Mesothelial cell of epicardium (in vitro differentiated cells): ENCODE measurements at places on chromosomes 16 and 17. TPM values are rescaled to one million over a fixed set of nuclear protein-coding genes. Genes with fewer than 3 reads are reported as not detected.
A peak's percentile ranks its signal among the peaks of the same experiment; 100 is the strongest.

DNA sequence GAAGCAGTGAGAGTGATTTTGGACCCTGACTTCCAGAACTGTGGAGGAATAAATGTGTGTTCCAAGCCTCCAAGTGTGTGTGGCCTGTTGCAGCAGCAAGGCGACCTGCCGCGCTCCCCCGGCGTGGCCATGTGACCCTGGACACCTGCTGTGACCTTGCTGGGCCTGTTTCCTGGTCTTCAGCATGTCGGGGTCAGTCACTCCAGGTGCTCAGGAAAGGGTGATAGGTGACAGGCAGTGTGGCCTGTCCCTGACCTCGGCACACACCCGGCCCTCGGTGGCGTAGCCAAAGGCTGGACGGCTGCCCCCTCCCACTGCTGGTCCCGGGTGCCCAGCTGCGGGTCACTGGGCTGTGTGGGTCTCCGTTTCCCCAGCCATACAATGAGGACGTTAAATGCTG is 31.8 kb upstream of the ZNF469 start:
- H3K36me3 ChIP-seq: no peaks in the 10 kb centered on the region
- DNase-seq: no peak
- no peaks in the 10 kb centered on the region for H3K27me3 ChIP-seq
- no peak overlapping the region for H3K4me3 ChIP-seq
- no peaks in the 10 kb centered on the region for H3K4me1 ChIP-seq

- H3K27me3 ChIP-seq: no peaks in the 10 kb centered on the region
- no peak overlapping the region for H3K4me3 ChIP-seq
Observed at GRCh38 chr16:12429756-12430155, 373.9 kb downstream of the CPPED1 start.

DNA sequence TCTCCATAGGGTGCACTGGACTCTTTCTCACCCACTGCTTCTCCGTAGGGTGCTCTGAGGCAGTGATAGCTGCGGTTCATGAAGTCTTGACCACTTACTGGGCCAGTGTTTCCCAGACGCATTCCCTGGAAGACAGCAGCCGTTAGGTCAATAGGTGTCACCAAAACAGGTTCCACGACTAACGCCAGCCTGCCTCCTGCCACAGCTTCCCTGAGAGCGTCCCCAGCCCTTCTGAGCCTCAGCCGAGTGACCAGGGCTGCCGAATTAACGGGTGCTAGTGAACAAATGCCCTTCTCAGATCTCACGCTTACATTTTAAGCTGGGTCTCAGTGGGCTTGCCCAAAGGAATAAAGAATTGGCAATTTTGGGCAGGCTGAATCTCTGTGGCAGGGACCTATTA is 188.7 kb upstream of the TNRC6C start:
- no peak overlapping the region for H3K4me3 ChIP-seq
- peaks cover 37% of the 10 kb centered on the region for H3K27me3 ChIP-seq

DNA sequence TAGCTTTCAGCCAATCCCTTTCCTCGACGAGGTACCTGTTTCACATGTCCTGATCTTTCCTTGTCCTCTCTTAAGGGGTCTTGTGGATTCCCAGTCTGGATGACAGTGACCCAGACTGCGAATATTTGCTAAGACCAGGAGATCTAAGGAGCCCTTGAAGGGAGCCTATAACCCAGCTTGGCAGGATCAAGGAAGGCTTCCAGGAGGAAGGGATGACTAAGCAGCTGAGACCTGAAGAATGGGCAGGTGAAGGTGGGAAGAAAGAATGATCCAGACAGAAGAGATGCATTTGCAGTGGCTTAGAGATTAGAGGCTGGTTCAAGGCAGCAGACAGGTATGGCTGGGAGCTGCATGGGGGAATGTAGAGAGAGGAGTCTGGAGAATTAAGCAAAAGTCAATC is 1.9 kb upstream of the PDK2 start:
- no peaks in the 10 kb centered on the region for H3K27me3 ChIP-seq
- no peak for DNase-seq
- peaks cover 6% of the 10 kb centered on the region for H3K36me3 ChIP-seq
- H3K4me1 ChIP-seq: peaks cover 14% of the 10 kb centered on the region

- DNase-seq: no peak
- no peaks in the 10 kb centered on the region for H3K4me1 ChIP-seq
- no peaks in the 10 kb centered on the region for H3K36me3 ChIP-seq
- no peak overlapping the region for H3K4me3 ChIP-seq
- H3K27ac ChIP-seq: no peak overlapping the region
Observed at GRCh38 chr16:49355933-49356665, 17.5 kb upstream of the C16orf78 start.

- peaks cover 5% of the 10 kb centered on the region for H3K27me3 ChIP-seq
- no peak for DNase-seq
- no peaks in the 10 kb centered on the region for H3K4me1 ChIP-seq
- no peaks in the 10 kb centered on the region for H3K36me3 ChIP-seq
- H3K27ac ChIP-seq: no peak overlapping the region
- no peak overlapping the region for H3K4me3 ChIP-seq
Observed at GRCh38 chr16:12646490-12647274, 157.0 kb downstream of the CPPED1 start.

- DNase-seq: no peak
- no peaks in the 10 kb centered on the region for H3K27me3 ChIP-seq
- H3K36me3 ChIP-seq: no peaks in the 10 kb centered on the region
- H3K4me1 ChIP-seq: peaks cover 63% of the 10 kb centered on the region
- no peak overlapping the region for H3K4me3 ChIP-seq
- no peak overlapping the region for H3K27ac ChIP-seq
Observed at GRCh38 chr16:85967111-85967510, 68.1 kb downstream of the IRF8 start.

- no peak for DNase-seq
- H3K27me3 ChIP-seq: no peaks in the 10 kb centered on the region
- H3K4me1 ChIP-seq: no peaks in the 10 kb centered on the region
- H3K4me3 ChIP-seq: no peak overlapping the region
- no peaks in the 10 kb centered on the region for H3K36me3 ChIP-seq
- peak overlapping the region; percentile 3 for H3K27ac ChIP-seq
Observed at GRCh38 chr16:72291531-72291981, 119.6 kb upstream of the PMFBP1 start.

DNA sequence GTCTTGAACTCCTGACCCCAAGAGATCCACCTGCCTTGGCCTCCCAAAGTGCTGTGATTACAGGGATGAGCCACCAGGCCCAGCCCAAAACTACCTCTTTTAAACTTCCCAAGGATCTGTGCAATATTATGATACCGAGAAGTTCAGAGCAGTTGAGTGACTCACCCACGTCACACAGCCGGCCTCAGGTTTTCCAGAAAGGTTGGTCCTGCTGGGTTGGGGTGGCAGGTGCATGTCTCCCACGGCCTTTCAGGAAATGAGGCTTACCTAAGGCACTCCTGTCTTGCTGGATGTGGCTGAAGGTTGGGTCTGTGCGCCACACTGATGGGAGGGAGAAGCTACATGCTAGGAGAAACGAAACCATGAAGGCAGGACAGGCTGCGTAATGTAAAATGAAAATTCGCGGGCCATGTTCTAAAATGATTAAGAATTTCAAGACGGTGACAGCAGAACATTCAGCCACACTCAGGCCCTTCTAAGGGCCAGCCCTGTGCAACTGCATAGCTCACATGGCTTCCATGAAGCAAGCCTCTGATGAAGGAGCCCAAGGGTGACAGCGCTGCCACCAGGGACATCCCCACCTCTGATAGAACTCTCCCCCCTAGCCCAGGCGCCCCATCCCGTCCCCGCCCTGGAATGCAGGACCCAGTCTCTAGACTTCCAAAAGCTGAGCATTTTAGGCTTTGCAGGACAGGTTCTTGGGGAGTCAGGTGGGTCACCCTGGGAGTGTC is 6.6 kb upstream of the GLIS2 start:
- peaks cover 31% of the 10 kb centered on the region for H3K4me1 ChIP-seq
- H3K4me3 ChIP-seq: peak overlapping the region; percentile 10
- no peaks in the 10 kb centered on the region for H3K27me3 ChIP-seq
- H3K27ac ChIP-seq: peak overlapping the region; percentile 72

- H3K27me3 ChIP-seq: peaks cover 33% of the 10 kb centered on the region
- H3K36me3 ChIP-seq: no peaks in the 10 kb centered on the region
- no peak overlapping the region for H3K27ac ChIP-seq
- no peak overlapping the region for H3K4me3 ChIP-seq
- no peaks in the 10 kb centered on the region for H3K4me1 ChIP-seq
- no peak for DNase-seq
Observed at GRCh38 chr16:20382202-20382948, 22.2 kb downstream of the PDILT start.

GRCh38 chr16:57405097-57405496 is 530 bp downstream of the CCL17 start:
- H3K27ac ChIP-seq: no peak overlapping the region
- H3K36me3 ChIP-seq: no peaks in the 10 kb centered on the region
- no peak overlapping the region for H3K4me3 ChIP-seq
- H3K27me3 ChIP-seq: peaks cover 20% of the 10 kb centered on the region
- DNase-seq: no peak
- no peaks in the 10 kb centered on the region for H3K4me1 ChIP-seq

GRCh38 chr16:86577314-86577971 is 906 bp upstream of the FOXL1 start:
- H3K27ac ChIP-seq: peak overlapping the region; percentile 77
- peaks cover 53% of the 10 kb centered on the region for H3K4me1 ChIP-seq
- no peaks in the 10 kb centered on the region for H3K36me3 ChIP-seq
- peak overlapping the region; percentile 84 for H3K4me3 ChIP-seq

DNA sequence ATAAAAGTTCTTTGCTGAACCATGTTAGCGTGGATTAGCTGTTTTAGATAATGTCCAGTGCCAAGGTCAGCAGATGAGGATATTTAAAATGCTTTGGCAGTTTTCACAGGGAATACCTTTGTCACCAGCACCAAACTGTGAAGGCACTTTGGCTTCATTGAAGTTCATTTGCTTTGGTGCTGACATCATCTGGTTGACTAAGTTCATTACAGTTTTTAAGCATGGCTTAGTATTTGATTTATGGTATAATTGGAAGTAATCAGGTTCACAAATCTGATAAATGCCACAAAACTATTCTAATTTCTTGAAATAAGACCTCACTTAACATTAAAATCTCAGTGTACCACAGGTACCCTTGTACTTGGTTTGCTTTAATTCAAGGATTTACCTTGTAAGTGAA is 4.3 kb downstream of the GID4 start:
- H3K27me3 ChIP-seq: no peaks in the 10 kb centered on the region
- DNase-seq: no peak
- no peak overlapping the region for H3K4me3 ChIP-seq
- no peak overlapping the region for H3K27ac ChIP-seq
- peaks cover 10% of the 10 kb centered on the region for H3K36me3 ChIP-seq
- peaks cover 34% of the 10 kb centered on the region for H3K4me1 ChIP-seq

DNA sequence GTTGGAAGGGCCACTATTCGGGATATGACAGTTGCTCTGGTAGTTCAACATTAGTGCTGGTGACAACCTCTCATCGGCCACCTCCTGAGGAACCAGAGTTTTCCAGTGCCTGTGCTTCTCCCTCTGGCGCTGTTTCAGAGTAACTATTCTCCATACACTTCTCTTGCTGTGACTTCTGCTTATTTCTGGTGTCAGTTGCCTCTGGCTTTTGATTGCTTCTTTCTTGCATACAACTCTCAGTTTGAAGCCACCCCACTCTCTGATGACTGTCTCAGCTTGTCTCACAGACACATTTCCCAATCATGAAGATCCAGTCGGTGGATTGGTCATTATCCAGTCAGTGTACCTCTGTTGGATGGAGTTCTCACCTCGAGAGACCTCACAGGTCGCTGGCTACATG is 3.4 kb upstream of the TM4SF5 start:
- H3K27ac ChIP-seq: no peak overlapping the region
- H3K4me1 ChIP-seq: no peaks in the 10 kb centered on the region
- H3K27me3 ChIP-seq: peaks cover 31% of the 10 kb centered on the region
- H3K36me3 ChIP-seq: no peaks in the 10 kb centered on the region
- DNase-seq: no peak

- H3K4me1 ChIP-seq: peaks cover 46% of the 10 kb centered on the region
- peak overlapping the region; percentile 48 for H3K27ac ChIP-seq
- H3K36me3 ChIP-seq: no peaks in the 10 kb centered on the region
- peak; percentile 97 for DNase-seq
- H3K27me3 ChIP-seq: peaks cover 74% of the 10 kb centered on the region
- peak overlapping the region; percentile 78 for H3K4me3 ChIP-seq
Observed at GRCh38 chr17:8125154-8125946, 1.4 kb upstream of the HES7 start.

DNA sequence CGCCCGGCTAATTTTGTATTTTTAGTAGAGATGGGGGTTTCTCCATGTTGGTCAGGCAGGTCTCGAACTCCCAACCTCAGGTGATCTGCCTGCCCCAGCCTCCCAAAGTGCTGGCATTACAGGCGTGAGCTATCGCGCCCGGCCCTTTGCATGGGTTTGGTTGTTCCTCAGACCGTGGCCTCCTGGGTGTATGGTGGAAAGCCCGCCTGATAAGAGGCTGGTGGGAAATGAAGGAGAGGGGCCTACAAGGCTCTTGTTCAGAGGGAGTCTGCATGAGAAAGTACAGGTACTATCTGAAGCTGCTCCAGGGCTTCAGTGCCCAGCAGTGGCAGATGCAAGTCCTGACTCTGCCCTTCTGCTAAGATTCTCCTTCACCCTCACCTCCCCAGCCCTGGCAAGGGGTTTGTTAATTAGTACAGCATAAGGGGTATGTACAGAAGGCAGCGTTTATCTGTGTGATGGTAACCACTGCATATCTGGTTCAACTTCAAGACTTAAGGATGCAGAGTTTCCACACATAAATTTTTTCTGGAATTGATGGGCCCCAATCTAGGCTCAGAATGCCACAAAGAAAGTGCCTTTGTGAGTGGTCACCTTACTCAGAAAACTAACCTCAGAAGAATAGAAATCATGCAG is 24.2 kb downstream of the GRB7 start:
- no peak overlapping the region for H3K27ac ChIP-seq
- no peaks in the 10 kb centered on the region for H3K36me3 ChIP-seq

DNA sequence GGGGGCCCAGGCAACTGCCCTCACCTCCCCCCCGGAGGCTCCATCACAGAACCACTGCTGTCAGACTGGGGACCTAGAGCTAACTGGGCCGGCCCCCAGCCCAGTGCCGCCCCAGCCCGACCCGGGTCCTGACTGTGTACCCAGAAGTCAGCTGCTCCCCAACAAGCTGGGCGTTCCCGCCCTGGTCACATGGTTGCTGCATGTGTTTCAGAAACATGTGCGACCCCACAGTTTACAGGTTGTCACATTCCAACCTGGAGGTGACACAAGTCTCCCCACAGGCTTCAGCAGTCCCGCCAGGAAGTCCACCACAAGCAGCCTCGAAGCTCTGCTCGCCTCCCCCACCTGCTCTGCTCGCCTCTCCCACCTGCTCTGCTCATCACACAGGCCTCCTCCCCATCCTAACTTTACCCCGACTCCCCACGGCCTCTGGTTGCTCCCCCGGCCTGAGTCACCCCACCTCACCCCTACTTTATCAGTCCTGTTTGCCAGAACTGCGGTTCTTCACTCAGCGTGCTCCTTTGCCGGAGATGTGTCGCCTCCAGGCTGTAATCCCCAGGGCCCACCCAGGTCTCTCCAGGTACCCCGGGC is 968 bp downstream of the MRPL28 start:
- peaks cover 3% of the 10 kb centered on the region for H3K36me3 ChIP-seq
- no peak for DNase-seq
- no peaks in the 10 kb centered on the region for H3K27me3 ChIP-seq
- H3K4me1 ChIP-seq: peaks cover 10% of the 10 kb centered on the region

RPL19 gene
- 1,422 to 1,472 TPM (median 1,468 TPM) in 3 replicates for total RNA-seq

FSCN2 gene
- 13.0 to 17.3 TPM (median 13.3 TPM) in 3 replicates for total RNA-seq

KRT24 gene
- not detected in 3 replicates for total RNA-seq

KRT36 gene
- total RNA-seq: not detected in 3 replicates

KIAA0513 gene
- 6.0 to 7.5 TPM (median 6.8 TPM) in 3 replicates for total RNA-seq

IGSF6 gene
- total RNA-seq: not detected in 3 replicates

ANTKMT gene
- 26.2 to 33.8 TPM (median 27.5 TPM) in 3 replicates for total RNA-seq

EME2 gene
- total RNA-seq: 32.3 to 41.5 TPM (median 35.2 TPM) in 3 replicates

ANKRD40CL gene
- not detected in 3 replicates for total RNA-seq

FAM171A2 gene
- total RNA-seq: 58.0 to 64.7 TPM (median 60.7 TPM) in 3 replicates

PAQR4 gene
- total RNA-seq: 8.1 to 10.1 TPM (median 8.9 TPM) in 3 replicates

SSTR5 gene
- total RNA-seq: not detected in 3 replicates

GUCY2D gene
- total RNA-seq: 0.34 to 0.75 TPM (median 0.69 TPM) in 3 replicates
